ENCODE measurements at places on chromosomes 3 and 15. TPM values are rescaled to one million over a fixed set of nuclear protein-coding genes. Genes with fewer than 3 reads are reported as not detected.

The GOLGA6L7 gene
- not detected for total RNA-seq

DNA sequence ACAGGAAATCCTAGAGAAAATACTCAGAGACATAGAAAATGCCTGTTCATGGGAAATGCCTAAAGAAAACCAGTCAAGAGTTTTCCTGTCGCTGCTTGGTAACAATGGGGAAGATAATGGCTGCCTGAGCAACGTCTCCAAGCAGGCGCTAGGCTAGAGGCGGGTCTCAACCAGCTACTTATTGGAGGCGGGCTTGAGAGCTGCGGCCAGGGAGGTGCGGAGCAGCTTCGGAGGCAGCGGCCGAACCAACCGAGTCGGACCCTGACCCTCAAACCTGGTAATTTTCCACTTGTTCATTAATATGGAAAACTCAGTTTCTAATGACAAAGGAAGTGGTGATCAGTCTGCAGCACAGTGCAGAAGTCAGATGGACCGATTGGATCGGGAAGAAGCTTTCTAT lies 173.1 kb downstream of the DTWD1 start:
- DNase-seq, result no peak

The IL5RA gene
- not detected for total RNA-seq

The RTP3 gene
- total RNA-seq, result not detected

The RBP2 gene
- total RNA-seq, result 5.3 TPM

GRCh38 chr3:22156868-22157267 lies 405.9 kb upstream of the ZNF385D start:
- no peak for DNase-seq

The CYP19A1 gene
- 8.0 TPM for total RNA-seq

- DNase-seq, result no peak
Observed at GRCh38 chr15:98997755-98998154, 9.8 kb downstream of the PGPEP1L start.

GRCh38 chr3:52227117-52227516 lies 1.7 kb upstream of the TLR9 start:
- no peak for DNase-seq

- DNase-seq, result no peak
Observed at GRCh38 chr3:121740896-121741295, 8.6 kb downstream of the GOLGB1 start.

The RBPMS2 gene
- total RNA-seq, result 24.5 TPM

DNA sequence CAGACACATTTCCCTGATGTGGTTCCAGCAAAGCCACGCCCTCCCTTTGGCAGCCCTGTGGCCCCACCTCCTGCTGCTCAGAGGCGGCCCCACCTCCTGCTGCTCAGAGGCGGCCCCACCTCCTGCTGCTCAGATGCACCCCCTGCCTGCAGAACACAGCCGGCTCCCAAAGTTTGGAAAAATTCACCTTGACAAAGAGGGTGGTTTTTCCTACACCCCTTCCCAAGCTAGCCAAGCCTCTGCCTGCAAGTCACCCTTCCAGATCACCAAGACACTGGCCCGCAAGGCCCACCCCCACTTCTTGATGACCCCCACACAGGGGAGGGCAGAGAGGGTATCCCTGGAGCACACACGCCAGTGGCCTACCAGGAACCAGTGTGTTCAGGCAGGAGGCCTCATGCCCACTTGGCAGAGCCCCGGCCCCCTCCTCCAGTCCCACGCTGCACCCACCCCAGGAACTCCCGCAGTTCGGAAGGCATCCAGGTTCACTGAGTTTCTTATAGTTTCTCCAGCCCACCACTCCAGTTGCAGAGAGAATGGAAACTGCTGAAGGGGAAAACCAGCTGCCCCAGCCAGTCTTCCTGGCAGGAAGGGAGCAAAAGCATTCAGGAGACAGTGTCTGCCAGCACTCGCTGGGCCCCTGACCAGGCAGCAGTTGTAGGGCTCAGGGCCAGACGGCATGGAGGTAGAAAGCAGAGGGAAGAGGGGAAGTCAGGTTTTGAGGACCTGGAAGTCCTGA lies 2.3 kb upstream of the HAPLN3 start:
- DNase-seq, result no peak

The MEX3B gene
- 1.0 TPM for total RNA-seq

Data from mesenteric fat pad (tissue), 1 donor.